ENCODE measurements at places on chromosomes 1 and 21.

DNA sequence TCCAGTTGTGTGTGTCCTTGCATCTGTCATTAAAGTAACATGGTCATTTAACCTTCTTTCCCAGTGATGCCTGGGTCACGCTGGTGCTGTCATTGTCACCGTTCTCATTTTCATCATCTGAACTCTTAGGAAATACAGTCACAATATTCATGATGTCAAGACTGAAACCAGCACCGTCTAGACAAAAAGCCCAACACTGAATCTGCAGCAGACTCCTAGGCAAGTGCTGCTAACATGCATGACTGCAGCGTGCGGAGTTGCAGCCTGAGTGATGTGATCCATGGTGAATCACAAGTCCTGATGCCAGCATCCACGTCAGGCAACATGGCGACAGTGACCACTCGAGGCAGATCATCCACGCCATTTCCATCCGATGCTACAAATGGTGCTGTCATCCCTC lies 37.6 kb downstream of the MRPL37 start:
- DNase-seq = no peak

DNA sequence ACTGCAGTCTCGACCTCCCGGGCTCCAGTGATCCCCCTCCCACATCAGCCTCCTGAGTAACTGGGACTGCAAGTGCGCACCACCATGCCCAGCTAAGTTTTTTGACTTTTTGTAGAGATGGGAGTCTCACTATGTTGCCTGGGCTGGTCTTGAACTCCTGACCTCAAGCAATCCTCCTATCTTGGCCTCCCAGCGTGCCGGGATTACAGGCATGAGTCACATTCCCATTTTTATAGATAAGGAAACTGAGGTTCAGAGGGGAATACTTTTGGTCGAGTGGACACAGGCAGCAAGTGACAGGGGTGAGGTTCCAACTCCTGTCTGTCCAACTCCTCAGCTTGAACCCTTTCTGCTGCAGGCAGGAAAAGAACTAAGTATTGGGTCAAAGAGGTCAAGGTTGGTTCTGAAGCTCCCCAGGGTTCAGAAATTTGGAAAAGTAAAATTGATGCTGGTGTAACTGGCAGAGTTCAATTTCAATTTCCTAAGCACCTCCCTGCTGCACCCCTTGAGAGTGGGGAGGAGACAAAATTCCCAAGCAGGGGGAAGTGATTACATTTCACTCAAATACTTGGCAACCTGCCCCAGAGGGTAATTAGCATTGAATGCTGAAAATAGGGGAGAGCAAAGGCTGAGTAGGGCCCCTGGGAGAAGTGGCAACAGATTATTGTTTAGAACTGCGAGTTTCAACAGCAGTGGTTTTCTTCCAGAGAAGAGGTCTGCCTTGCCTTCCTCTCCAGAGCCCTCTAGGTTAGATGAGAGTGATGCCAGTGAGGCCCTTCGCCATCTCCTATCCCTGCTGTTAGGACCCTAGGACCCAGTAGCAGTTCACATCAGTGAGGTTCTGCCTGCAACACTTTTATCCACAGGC lies 17.5 kb upstream of the ALPL start:
- DNase-seq = no peak

DNA sequence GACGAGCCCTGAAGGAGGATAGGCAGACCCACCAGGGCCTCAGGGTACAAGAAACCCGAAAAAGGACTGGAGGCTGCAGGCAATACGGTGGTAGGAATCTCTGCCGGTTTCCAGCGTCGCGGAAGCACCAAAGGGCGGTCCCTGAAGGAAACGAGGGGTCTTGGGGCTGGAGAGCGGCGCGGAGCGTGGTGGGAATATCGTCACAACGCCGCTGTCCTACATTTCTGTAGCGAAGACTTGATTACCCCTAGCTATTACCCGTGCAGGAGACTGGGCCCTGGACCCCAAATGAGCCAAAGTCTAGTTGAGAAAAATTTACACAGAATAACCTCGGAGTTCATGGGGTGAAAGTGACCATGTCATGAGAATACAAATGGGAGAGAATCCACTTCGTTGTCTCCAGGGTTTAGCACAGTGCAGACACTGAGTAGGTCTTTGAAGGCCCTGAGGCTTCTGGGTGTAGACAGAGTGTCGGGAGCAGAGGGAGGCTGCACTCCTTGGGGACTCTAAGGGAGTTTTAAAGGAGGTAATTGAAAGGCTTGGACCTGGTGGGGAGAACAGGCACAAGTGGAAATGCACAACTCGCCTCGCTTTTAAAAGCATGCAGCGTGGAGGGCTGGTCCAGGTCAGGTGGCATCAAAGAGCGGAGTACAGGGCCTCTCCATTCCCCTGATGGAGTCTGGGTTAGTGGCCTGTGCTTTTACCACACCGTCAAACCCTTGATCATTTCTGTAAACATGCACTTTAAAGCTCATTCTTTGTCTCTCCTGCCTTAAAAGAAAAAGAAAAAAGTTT lies 1.5 kb downstream of the ATP1A1 start:
- DNase-seq = no peak

- no peak for DNase-seq
Measured at GRCh38 chr21:43991447-43991991, 20.6 kb upstream of the TRAPPC10 start.

GRCh38 chr1:23661887-23662286 lies 29.7 kb upstream of the RPL11 start:
- DNase-seq = no peak

DNA sequence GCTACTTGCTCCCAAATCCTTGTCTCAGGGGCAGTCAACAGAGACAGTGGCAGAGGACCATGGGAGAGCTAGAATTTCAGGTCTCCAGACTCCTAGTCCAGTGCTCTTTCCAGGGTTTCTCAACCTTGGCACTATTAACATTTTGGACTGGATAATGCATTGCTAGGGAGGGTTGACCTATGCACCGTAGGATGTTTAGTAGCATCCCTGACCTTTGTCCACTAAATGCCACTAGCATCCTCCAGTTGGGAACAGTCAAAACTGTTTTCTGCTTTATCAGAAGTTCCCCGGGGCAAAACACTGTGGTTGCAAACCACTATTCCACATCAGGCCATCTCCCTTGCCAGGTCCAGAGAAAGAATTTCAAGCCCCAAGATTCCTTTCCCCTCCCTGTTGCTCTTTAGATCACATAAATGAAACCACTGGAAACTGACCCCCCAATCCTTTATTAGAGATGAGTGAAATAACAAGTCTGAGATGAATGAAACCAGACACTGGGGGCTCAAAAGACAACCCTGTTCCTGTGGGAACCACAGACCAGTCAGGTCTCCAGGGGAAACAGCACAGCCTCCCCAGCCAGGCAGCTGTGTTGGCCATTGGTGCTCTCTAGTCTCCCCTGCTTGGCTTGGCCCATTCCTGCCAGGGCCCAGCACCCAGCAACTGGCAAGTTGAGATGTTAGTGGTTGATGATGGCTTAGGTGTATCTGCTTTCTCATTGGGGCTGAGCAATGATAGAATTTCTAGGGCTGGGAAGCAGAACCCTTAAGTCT lies 3.8 kb upstream of the TCEA3 start:
- DNase-seq = no peak
